ENCODE measurements at places on chromosomes 5 and 9. TPM values are rescaled to one million over a fixed set of nuclear protein-coding genes. Genes with fewer than 3 reads are reported as not detected.

Gene FBXL7
- 37.0 TPM for total RNA-seq

GRCh38 chr5:166582416-166582815 lies 1709.0 kb upstream of the WWC1 start:
- H3K27me3 ChIP-seq: no peaks in the 10 kb centered on the region
- DNase-seq: no peak
- no peaks in the 10 kb centered on the region for H3K36me3 ChIP-seq
- H3K4me1 ChIP-seq: no peaks in the 10 kb centered on the region
- no peak overlapping the region for H3K4me3 ChIP-seq
- no peak overlapping the region for H3K27ac ChIP-seq

DNA sequence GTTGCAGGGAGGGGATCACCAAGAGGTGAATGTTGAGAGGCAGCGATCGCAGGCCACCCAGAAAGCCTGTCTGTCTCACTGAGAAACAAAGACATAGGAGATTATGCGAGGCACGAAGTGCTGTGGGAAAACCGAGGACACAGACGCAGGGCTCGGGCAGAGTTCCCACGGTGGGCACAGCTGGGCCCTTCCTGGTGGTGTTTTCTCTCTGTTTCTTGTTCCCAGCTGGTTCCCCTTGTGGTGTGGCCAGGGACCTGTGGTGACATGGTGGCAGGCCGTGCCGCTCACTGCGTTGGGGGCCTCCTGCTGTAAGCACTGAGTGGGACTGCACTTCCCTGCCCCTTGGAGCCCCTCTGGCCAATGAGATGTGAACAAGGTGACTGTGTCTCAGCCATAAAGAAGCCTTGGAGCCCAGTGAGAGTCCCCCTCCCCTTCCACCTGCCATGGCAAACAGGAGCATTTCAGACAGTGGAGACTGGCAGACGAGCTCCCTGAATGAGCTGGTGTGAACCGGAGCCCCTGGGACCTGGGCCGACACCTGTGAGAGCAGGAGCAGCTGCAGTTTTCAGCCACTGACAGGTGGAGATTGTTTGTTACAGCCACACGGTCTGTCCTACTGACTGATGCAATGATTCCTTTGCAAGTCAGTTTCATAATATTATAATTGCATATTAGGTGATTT lies 13.2 kb upstream of the IRX4 start:
- no peaks in the 10 kb centered on the region for H3K4me1 ChIP-seq
- no peaks in the 10 kb centered on the region for H3K27me3 ChIP-seq
- H3K36me3 ChIP-seq: no peaks in the 10 kb centered on the region
- no peak overlapping the region for H3K4me3 ChIP-seq
- H3K27ac ChIP-seq: no peak overlapping the region

DNA sequence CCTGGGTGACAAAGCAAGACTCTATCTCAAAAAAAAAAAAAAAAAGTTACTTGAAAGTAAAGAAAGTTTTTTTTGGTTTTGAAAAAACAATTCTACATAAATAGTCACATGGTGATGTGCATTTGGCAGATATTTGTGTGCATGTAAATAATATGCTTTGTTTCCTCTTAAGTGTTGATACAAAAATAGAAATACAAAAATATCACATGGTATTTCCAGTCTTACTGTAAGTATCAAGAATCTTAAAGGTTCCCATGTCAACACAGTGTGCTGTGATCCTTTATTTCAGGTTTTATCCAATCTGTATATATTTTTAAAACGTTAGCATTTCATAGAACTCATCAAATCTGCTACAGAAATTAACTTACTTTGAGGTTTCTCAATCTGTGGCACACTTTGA lies 521.9 kb downstream of the TLE4 start:
- H3K4me3 ChIP-seq: no peak overlapping the region
- no peak overlapping the region for H3K27ac ChIP-seq
- no peaks in the 10 kb centered on the region for H3K27me3 ChIP-seq
- H3K4me1 ChIP-seq: no peaks in the 10 kb centered on the region

GRCh38 chr9:13769641-13770040 lies 490.1 kb upstream of the MPDZ start:
- no peaks in the 10 kb centered on the region for H3K27me3 ChIP-seq
- H3K36me3 ChIP-seq: no peaks in the 10 kb centered on the region
- no peak overlapping the region for H3K4me3 ChIP-seq
- no peaks in the 10 kb centered on the region for H3K4me1 ChIP-seq

Gene AMBP
- total RNA-seq: 1.3 TPM

DNA sequence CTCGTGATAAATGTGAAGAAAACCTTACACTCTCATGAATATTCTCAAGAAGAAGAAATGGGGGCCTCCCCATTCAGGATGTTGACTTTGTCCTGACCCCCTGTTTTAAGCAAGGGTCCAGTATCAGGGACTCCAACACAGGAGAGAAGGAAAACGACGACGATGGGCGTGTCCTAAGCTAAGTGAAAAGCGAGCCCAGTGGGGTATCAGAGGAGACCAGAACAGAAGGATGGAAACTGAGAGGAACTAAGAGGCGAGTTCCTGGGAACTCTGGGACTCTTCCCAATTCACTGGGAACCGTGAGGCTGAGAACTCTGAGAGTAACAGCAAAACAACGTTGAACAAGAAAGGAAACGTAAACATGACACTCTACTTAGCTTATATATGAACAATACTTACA lies 14.6 kb downstream of the RETREG1 start:
- H3K27ac ChIP-seq: no peak overlapping the region
- H3K4me3 ChIP-seq: no peak overlapping the region
- no peaks in the 10 kb centered on the region for H3K4me1 ChIP-seq
- no peaks in the 10 kb centered on the region for H3K36me3 ChIP-seq
- H3K27me3 ChIP-seq: no peaks in the 10 kb centered on the region

DNA sequence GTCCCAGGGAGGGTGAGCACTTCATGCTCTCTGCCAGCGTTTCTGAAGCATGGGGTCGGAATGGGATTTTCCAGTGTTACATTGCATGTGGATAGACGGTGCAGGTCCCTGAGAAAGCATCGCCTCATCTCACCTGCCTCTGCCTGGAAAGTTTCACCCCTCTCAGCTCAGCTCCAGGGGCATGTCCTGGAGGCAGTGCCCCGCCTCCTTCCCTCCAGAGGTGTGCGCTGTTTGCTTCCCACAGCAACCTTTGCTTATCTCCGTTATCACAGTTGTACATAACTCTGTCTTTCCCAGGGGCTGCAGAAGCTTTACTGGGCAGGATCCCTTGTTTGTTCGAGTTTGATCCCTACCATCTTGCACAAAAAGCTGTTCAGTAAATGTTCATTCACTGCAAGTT lies 10.7 kb upstream of the CREBRF start:
- DNase-seq: no peak
- H3K36me3 ChIP-seq: no peaks in the 10 kb centered on the region
- H3K4me1 ChIP-seq: no peaks in the 10 kb centered on the region
- no peaks in the 10 kb centered on the region for H3K27me3 ChIP-seq

Gene PCDH12
- total RNA-seq: 1.3 TPM

Gene SLC45A2
- not detected for total RNA-seq

- H3K27me3 ChIP-seq: no peaks in the 10 kb centered on the region
- H3K4me1 ChIP-seq: peaks cover 6% of the 10 kb centered on the region
- DNase-seq: no peak
- no peaks in the 10 kb centered on the region for H3K36me3 ChIP-seq
Measured at GRCh38 chr9:112780450-112781036, 30.0 kb downstream of the SNX30 start.

All from uterus (tissue), 4 donors.